ENCODE measurements at places on chromosomes 1 and 21. TPM values are rescaled to one million over a fixed set of nuclear protein-coding genes. Genes with fewer than 3 reads are reported as not detected.
A peak's percentile ranks its signal among the peaks of the same experiment; 100 is the strongest.

DNA sequence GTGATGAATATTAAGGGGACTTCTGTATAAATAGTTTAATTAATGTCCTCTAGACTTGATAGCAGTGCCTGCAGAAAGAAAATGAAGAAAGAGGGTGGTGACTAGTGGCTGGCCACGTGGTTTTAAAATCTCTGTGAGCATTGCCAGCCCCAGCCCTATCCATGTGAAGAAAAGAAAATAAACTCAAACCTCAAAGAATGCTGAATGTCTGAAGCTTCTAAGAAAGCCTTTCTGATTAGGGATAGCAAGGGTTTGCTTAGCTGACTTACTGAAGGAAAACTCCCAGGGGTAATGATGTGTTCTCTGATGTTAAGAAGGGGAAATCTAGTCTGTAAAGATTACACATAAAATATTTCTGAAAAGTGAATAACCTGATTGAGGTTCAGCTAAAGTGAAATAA lies 31.8 kb downstream of the ADGRL2 start:
- peak; percentile 67 for DNase-seq

DNA sequence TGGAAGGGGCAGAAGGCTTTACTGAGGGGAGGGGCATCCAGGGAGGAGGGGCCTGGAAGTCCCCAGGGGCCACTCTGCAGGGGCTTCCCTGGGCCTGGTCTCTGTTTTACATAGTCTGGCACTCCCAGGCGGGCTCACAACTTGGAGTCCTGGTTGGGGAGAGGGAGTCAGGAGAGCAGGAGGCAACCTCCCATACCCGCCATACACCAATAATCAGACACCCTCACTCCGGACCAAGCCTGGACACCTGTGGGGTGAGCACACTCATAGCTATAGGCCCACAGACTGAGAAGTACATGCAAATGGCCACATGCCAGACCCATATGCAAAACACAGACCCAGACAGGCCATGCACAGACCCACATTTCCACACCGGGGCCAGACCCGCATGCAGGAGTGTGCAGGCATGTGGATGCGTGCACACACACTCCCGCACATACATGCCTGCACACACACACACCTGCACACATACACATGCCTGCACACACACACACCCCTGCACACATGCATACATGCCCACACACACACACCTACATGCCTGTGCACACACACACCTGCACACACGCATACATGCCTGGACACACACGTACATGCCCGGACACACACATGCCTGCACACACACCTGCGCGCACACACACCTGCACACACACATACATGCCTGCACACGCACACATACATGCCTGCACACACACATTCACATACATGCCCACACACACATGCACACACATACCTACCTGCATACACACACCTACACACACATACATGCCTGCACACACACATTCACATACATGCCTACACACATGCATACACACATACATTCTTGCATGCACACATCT lies 89.5 kb upstream of the RUNX3 start:
- no peak for DNase-seq

DNA sequence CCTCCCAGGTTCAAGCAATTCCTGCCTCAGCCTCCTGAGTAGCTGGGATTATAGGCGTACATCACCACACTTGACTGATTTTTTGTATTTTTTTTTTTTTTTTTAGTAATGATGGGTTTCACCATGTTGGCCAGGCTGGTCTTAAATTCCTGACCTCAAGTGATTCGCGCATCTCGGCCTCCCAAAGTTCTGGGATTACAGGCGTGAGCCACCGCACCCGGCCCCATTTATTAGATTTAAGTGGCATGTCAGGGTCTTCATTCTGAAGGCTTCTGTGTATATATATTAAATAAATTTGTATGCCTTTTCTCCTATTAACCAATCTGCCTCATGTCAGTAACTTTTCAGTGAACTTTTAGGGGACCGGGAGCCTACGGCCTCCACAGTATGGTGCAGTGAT lies 6.0 kb upstream of the CLIC4 start:
- no peak for DNase-seq

- no peak for DNase-seq
Observed at GRCh38 chr1:27109103-27109822, 45.7 kb downstream of the SLC9A1 start.

Gene LIPI
- 0.16 TPM for polyA plus RNA-seq

DNA sequence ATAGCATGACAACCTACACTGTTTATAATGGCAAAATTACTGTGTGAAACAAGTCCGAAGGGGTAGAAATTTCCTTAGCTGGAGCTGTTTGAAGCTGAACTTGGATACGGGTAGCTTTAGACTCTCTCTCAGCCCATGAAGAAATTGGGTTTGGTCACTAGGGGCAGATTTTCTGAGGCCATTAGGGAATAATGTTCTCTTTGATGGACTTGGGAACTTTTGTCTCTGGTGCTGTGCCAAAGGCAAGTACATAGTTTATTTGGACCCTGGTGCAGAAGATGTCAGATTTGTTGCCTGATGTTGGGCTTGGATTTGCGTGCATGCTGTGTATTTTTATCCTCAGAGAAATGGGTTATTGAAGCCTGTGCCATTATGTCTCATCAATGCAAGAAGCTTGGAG lies 109.6 kb downstream of the VPS13D start:
- DNase-seq, result no peak

DNA sequence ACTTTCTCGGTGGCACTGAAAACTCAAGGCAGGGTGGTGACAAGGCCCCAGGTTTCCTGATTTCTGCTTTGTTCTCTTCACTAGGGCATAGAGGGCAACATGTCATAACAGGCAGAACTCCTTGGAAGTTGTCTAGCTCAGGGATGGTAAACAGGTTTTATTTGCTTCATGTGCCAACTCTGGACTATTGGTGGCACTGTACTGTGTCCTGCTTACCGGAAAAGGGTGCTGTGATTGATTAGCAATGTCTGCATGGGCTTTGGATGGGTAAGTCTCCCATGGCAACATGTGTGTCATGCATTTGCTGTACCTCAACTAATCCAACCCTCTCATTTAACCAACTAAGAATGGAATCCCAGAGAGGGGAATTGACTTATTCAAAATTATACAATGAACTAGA lies 70.7 kb upstream of the USP24 start:
- no peak for DNase-seq

Gene FCAMR
- polyA plus RNA-seq, result not detected

Gene INAVA
- polyA plus RNA-seq, result 2.3 TPM

GRCh38 chr1:32540605-32541004 lies 1.4 kb downstream of the ZBTB8A start:
- peak; percentile 13 for DNase-seq

Gene ILDR2
- polyA plus RNA-seq, result 2.0 TPM

GRCh38 chr1:108826081-108826635 lies 30.7 kb downstream of the AKNAD1 start:
- no peak for DNase-seq

DNA sequence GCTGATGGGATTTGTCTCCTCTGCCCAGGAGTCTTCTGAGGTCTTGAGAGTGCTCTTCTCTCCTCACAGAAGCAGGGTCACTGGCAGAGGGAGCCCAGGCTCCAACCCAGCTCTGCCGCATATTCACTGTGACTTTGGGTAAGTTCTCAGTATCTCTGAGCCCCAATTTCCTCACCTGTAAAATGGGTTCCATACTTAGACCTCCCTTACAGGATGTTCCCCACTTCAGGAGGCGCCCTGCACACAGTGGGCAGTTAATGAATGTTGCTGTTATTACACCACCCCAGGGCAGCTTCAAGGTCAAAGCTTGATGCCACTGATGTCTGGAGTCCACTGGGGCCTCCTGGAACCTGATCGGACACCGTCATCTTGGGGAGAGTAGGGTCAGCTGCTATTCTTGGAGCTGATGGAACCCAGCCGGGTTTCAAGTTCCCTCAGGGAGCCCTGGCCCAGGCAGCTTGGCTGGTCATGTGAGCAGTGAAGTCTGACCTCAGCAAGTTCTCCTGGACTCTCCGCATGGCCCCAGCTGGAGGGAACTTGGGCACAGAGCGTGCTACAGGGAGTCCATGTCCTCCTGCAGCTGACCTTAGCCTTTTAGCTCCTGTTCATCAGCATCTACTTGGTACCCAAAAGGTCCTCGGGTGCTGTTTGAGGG lies 21.8 kb downstream of the COA7 start:
- peak; percentile 62 for DNase-seq

Gene DNAJC28
- 1.7 TPM for polyA plus RNA-seq

DNA sequence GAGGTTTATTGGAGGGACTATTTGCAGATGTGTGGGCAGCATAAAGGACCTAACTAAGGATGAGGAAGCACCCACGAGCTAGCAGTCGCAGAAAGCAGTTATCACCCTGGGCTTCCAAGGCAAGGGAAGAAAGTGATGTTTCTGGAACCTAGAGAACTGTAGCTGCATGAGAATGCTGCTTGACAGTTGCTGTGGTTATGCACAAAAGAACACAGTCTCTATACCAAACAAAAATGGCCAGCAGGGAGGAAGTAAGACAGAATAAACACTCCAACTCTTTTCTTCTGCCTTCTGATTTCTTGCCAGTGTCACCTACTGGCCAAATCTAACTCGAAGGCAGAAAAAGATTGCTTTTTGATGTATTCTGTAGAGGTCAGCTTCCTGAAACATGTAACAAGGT lies 190.2 kb downstream of the RASAL2 start:
- DNase-seq, result no peak

DNA sequence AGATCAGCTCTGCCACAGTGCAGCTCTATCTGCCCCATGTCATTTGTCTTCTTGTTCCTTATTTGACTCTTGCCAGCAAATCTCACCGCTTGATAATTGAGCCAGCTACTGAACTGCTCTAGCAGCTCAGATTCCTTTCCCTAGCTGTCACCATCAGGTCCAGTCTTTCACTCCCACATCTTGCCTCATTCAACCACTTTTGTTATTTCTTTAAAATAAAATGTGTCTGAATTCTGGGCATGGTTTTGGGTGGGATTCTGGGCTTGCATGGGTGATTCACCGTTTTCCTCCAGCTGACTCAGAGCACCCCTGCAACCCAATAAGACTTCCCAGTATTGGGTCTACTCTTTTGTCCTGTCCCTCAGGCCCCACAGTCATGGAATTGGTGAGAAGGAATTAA lies 215.7 kb downstream of the DSCAM start:
- DNase-seq, result peak; percentile 52

Gene KIF2C
- 8.2 TPM for polyA plus RNA-seq

GRCh38 chr1:154129391-154129970 lies 25.4 kb downstream of the NUP210L start:
- no peak for DNase-seq

DNA sequence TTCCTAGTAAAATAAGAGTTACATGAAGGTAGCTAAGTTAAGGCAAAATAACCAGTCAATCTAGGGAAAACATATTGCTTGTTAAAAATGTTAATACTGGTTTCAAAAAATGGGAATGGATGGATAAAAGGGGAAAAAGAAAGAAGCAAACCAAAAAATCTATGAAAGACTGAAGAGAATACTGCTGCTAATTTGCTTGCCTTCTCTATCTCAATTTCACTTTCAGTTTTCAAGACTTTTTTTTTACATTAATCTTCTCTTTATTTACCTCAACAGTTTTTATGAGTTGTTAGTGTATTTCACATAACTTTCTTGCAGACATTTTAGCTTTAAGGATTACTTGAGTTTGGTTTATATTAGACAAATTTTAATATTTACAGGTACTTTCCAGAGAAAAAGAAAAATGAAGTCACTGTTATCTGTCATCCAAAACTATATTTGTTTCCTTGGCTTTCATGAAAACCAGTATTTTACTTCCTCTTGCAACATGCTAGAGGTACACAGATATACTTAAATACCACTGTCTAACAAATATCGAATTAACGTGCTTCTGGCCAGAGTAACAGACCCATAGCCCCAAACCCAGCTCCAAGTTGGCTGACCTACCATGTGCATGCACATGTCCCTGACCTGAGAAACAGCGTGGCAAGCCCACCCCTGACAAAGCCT lies 70.7 kb downstream of the COL24A1 start:
- DNase-seq, result no peak

- DNase-seq, result no peak
Observed at GRCh38 chr1:41015281-41015896, 6.1 kb downstream of the SLFNL1 start.

Gene SLAMF7
- 0.09 TPM for polyA plus RNA-seq

Gene C1orf21
- polyA plus RNA-seq, result 53.7 TPM

GRCh38 chr1:102110586-102110985 lies 113.9 kb upstream of the OLFM3 start:
- no peak for DNase-seq

Gene NFIA
- 30.6 TPM for polyA plus RNA-seq

- DNase-seq, result peak; percentile 64
Observed at GRCh38 chr1:170309389-170310013, 163.7 kb downstream of the NTMT2 start.

Gene SYT14
- 1.3 TPM for polyA plus RNA-seq

Gene PSRC1
- polyA plus RNA-seq, result 21.2 TPM

DNA sequence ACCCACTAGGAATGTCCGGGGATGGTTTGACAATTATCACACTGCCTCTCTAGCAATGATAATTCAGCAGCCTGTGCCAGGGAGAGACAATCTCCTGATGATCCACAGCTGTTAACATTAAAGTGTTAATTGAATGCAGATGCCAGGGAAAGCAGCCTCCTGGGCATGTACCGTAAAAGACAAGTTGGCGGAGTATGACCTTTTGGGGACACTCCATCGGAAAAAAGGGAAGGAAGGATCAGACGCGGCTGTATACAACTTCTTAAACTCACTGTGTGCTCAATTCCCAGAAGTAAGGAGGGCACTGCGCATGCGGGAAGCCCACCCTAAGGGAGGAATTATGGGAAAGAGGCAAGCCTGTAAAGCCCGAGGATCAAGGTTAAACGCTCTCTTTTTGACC lies 62.6 kb downstream of the MAP3K7CL start:
- DNase-seq, result peak; percentile 52

- no peak for DNase-seq
Observed at GRCh38 chr1:41044187-41044586, 22.7 kb upstream of the SLFNL1 start.

Gene OR2W3
- 2.1 TPM for polyA plus RNA-seq

GRCh38 chr1:213828867-213829266 lies 158.9 kb upstream of the PROX1 start:
- DNase-seq, result no peak

DNA sequence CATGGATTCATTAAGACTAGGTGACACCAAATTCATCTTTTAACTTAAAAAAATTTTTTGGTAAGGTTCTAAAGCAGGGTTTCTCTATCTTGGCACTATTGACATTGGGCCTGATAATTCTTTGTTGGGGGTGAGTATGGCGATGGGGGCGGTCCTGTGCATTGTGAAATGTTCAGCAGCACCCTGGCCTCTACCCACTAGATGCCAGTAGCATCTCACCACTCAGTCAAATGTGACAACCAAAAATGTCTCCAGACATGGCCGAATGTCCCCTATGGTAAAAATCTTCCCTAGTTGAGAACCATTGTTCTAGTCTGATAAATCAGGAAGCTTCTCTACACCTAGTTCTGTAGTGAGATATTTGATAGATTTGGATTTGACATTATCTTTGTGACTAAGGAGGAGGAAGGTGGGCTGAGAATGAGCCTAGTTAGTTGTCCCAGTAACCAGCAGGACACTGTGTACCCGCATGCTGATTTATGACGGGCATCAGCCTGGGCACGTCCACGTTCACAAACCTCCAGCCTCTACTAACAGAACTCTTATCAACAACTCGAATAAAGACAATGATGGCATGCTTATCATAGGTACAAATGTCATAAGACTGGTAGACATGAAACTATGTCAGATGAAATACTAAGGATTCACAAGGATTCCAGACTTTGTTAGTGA lies 104.6 kb downstream of the KCND3 start:
- DNase-seq, result no peak

Gene NCF2
- polyA plus RNA-seq, result 5.5 TPM

Gene LEPROT
- 70.4 TPM for polyA plus RNA-seq

GRCh38 chr21:44356636-44357035 lies 3.2 kb downstream of the TRPM2 start:
- no peak for DNase-seq

All from muscle of back (tissue), 13 donors.